ENCODE measurements at places on chromosomes 3 and 15. TPM values are rescaled to one million over a fixed set of nuclear protein-coding genes. Genes with fewer than 3 reads are reported as not detected.
A peak's percentile ranks its signal among the peaks of the same experiment; 100 is the strongest.

DNA sequence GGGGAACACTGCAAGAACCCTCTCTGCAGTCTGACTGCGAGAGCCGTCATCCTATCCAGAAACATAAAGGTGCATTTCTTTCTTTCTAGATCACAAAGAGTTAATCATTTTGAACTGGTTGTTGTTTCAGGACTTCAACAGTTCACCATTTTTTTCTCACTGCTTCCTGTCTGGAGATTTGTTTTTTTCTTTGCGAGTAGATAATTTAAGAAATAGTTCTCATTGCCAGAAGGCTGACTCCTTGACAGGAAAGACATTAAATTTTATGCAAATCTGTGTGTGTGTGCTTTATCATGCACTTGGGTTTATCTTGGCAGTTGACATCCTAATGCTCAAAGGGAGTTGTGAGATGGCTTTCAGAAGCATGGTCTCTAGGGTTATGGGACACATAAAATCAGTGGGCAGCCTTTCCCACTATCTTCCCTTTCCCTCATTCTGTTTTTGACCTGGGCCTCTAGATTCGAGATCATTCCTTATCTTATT is 123.5 kb upstream of the TBL1XR1 start:
- peak; percentile 80 for DNase-seq

- DNase-seq: peak; percentile 17
Observed at GRCh38 chr3:98612587-98612986, 19.2 kb upstream of the CPOX start.

KLHL40 gene
- total RNA-seq: not detected

DNA sequence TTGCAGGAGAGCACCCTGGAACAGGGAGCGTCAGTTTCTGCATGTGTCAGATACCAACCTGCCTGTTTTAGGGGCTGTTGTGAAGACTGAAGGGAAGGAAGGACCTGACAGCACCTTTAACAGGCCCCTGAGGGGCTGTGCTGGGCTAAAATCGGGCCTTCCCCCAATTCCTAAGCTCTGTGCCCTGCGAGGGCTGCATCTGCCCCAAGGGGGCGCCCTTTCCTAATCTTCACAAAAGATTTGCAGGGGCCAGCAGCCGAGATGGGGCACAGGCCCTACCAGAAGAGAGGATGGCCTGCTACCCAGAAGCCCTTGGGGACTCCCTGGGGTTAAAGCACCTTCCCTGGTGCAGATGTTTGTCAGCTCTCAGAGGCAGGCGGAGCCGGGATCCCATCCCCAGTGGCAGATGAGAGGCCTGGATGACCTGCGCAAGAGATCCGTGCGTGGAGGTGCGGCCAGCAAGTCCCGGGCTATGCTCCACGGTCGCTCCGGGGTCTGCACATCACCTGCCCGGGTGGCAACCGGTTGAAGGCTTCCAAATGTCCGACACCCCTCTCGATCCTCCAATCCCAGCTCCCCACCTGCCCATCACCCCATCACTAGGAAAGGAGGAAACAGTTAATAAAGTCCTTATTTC is 53.6 kb downstream of the RHCG start:
- DNase-seq: peak; percentile 82

DNA sequence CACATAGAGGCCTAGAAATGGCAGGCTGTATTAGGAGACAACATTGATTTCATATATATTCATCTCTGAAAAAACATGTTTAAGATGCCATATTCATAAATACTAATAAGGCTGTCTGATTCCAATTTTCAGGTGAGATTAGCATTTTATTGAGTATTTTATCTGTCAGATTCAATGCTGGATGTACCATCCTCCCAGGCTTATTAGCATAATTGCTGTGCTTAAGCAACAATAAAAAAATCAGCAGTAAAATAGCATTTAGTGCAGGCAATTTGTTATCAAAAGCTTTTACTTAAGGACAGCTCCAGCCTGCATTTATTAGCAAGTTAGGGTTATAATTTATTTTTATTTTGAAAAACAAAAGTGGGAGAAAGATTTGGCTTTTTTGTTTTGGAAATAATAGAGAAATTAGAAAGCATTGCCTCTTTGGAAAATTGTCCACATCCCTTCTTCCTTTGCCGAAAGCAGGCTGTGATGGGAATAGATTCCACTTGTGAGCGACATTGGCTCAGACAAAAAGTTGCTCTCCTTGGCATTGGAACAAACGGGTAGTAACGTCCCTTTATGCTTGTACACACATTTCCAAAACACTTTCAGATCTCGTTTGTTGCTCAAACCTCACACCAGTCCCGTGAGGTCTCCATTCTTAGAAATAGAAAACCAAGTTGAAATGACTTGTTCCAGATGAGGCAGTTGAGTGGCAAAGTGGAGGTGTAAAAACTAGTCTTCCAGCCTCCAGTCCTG is 134.0 kb downstream of the LPP start:
- no peak for DNase-seq

Measured in OCI-LY7 (cell line).